CD4-positive, alpha-beta T cell treated with Interleukin-10 for 1 hour (primary cell): ENCODE measurements at places on chromosomes 6 and 20.

DNA sequence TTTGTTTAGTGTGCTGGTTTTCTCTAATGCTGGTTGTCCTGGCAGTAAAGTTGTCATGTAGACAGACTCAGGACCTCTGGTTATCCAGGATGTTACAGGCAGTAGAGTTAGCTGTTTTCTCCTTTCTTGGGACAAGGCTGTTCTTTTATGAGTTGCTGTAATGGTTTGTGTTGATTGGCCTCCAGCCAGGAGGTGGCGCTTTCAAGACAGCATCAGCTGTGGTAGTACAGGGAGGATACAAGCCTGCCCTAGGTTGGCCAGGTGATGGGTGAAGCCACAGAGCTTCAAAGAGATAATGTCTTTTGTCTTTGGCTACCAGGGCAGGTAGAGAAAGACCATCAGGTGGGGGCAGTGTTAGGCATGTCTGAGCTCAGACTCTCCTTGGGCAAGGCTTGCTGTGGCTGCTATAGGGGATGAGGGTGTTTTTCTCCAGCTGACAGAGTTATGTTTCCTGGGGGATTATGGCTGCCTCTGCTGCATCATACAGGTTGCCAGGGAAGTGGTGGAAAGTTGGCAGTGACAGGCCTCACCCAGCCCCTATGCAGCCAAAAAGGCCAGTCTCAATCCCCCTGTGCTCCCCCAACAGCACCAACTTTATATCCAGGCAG, 127.2 kb upstream of the TAB2 start:
- peak; percentile 56 for DNase-seq

DNA sequence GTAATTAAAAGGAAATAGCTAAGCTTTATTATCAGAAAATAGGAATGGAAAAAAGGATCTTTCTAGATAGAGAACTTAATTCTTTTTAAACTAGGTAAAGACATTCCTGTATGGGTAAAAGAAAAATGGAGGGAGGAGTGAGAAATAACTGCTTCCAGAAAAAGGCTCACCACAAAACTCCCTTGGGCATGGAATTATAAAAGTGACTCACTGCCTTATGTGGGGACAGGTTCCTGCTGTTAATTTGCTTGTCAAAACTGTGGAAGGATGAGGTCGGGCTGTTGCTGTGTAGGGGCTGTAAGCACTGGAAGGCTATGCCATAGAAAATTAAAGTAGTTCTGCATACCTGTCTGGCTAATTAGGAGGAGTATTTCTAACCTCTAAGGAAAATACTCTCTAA, 158.7 kb downstream of the UBE3D start:
- DNase-seq: no peak

GRCh38 chr6:157113389-157113788, 209.9 kb downstream of the TMEM242 start:
- no peak for DNase-seq

- DNase-seq: no peak
Measured at GRCh38 chr6:74654296-74654695, 551.6 kb downstream of the COL12A1 start.

DNA sequence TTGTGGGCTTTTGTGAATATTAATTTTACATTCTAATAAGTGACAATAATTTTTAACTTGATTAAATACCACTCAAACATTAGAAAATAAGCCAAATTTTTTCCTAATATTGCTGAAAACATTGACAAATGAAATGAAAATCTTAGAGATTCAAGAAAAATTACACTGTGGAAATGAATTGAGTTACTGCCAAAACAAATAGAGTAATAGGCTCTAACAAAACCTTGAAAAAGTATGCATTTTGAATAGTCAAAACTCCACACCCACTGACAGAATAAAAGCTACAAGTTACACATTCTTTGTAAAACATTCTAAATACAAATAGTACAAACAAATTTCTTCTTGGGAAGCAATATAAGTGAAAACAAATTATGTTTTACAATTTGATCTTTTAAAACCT, 5.9 kb downstream of the TBX18 start:
- DNase-seq: no peak

GRCh38 chr20:53939572-53940359, 130.6 kb downstream of the BCAS1 start:
- DNase-seq: peak; percentile 75

- DNase-seq: no peak
Measured at GRCh38 chr6:42148058-42148457, 5.6 kb upstream of the C6orf132 start.

GRCh38 chr6:11766043-11766442, 12.6 kb downstream of the ADTRP start:
- DNase-seq: no peak

DNA sequence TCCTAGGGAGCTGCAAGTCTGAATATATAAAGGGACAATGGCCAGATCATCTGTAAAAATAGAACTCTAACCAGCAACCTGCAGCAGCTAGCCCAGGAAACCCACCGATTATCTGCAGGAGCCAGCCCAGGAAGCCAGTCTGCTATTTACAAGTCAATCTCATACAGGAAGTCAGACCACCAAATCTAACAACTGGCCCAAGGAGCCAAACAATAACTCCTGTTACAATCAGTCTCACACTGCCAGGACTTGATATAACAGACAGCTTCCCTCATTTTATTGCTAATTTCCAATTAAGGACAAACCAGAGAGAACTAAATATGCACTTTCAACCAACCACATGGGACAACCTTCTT, 14.4 kb upstream of the RIN2 start:
- DNase-seq: no peak

DNA sequence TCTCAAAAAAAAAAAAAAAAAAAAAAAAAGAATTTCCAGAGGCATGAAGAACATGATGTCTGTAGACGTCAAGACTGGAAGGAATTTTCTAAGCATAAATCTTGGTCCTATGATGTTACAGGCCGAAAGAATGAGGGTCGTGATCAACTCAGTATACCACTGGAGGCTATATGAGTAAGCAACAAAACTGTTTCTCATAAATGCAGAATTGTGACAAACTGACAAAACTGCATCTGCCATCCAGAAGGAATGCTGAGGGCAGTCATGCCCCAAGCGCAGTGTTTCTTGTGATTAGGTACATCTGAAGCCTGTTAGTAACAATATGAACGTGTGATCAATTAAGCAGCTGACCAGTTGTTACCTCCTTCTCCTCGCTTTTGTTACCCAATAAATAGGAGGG, 43.5 kb upstream of the ADGRG6 start:
- DNase-seq: no peak

DNA sequence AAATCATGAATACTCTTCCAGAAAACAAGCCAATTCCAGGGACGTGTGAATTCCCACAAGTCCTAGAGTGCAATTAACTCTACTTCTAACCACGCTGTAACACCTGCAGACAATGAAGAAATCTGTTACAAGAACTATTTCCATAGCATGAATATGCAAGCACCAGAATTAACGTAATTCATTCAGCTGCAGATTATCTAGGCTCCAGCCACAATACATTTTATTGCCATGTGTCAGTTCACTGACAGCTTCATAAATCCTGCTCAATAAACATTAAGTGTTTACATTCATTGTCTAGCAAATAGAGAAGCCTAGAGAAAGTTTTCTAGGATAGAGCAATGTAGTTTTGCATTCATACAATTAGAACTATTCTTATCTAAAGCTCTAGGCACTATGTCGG, 1348.5 kb downstream of the GRIK2 start:
- no peak for DNase-seq

GRCh38 chr6:149052350-149053106, 265.0 kb upstream of the TAB2 start:
- no peak for DNase-seq

DNA sequence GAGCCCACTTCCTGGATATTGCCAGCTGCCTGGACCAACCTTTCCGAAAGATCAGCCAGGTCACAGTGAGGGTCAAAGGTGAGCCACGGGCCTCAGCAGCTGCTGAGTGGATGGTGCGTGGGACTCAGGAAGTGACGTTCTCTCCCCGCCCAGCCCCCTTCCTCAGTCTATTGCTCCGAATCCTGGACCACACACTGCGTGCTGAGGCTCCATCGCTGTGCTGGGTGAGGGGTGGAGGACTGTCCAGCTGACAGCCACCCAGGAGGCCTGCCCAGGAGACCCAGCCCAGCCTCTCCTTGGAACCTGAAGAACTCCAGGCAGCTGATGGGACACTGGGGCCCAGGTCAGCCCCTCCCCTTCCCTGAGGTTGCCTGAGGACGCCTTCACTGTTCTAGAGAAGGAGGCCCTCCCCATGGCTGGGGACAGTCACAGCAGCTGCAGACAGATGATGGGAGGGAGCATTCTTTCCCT, 94.4 kb upstream of the CD93 start:
- no peak for DNase-seq

- DNase-seq: no peak
Measured at GRCh38 chr6:434051-434705, 42.6 kb downstream of the IRF4 start.

DNA sequence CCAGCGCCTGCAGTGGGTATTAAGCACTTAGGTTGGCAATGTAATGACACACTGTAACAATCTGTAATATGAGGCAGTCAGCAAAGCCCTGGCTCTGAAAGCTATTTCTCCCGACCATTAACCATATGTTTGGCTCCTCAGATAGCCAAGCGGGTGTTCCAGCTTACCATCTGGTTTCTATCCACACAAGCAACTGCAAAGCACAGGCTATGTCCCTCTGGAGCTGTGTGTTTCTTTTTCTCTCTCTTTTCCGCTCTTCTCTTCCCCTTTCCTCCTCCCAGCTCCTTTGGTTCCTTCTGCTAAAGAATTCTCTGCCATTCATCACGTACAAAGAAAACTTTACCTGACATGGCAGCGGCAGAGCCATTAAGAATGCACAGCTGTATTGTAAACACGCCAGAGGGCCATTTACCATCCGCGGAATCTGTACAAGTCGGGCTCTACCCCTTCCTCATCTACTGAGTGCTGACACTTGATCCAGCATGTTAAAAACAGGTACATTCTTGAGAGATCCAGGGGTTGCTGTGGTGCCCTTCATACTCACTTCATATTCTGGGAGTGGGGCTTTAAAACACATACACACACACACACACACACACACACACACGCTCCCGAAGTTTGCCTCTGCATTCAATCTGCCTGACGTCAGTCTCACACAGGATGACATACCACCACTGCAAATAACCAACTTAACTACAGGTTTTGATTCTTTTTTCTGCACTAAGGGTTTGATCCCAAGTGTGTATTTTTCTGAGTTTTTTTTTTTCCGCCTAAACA, 77.2 kb downstream of the BACH2 start:
- no peak for DNase-seq

GRCh38 chr6:13614126-13614925, 809 bp upstream of the NOL7 start:
- DNase-seq: no peak

DNA sequence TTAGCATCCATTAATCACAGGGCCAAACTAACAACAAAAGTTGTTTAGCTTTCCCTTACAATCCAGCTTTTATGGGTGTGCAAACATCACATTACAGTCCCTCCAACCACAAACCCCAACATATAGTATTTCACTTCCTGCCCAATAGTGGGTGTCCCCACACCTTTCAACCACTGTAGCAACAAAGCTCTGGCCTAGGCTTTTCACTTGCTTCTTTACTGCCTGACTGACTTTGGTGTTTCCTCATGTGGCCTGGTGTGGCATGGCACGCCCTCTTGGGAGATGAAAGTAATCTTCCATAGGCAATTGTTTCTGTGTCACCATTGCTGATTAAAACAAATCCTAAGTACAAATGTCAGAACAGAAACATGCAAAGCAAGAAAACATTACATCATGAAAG, 46.3 kb downstream of the MCM8 start:
- peak; percentile 70 for DNase-seq

GRCh38 chr20:1872459-1873097, 22.6 kb upstream of the SIRPA start:
- DNase-seq: no peak

DNA sequence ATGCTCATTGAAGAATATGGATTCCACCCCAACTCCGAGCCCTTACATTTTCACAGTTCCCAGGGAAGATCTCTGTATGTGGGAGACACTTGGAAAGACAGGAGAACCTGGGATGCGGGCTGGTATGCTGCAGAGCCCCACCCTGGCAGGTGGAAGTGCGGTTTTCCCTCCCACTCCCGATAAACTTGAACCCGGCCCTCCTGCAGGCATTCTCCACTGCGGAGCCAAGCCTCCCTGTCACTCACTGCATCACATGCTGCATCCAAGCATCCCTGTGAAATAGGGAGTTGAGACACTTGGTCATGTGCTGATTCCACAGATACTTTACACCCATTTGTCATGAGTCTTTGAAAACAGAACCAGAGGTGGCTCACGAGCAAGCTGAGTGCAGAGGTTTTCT, 35.4 kb downstream of the TMEM242 start:
- no peak for DNase-seq

DNA sequence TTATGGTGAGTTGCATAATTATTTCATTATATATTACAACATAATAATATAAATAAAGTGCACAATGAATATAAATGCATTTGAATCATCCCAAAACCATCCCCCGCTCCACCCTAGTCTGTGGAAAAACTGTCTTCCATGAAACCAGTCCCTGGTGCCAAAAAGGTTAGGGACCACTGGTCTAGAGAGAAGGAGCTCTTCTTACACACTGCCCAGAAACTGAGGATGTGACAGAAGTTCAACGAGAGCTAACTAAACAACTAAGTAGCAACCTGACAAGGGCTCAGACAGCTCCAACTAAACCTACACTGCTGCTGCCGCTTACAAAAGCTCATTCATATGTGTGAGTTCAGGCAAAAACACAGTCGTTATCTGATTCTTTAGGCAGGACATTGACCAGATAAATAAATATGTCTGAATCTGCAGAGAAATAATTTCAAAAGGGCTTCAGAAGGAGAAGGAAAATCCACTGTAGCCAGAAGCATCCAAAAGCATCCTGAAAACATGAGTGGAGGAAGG, 125.9 kb downstream of the ATXN1 start:
- no peak for DNase-seq

GRCh38 chr6:131574133-131574532, 1.1 kb downstream of the ARG1 start:
- no peak for DNase-seq

- DNase-seq: no peak
Measured at GRCh38 chr20:35887393-35888064, 66.8 kb downstream of the SCAND1 start.

GRCh38 chr20:36175016-36175415, 20.5 kb downstream of the EPB41L1 start:
- no peak for DNase-seq

GRCh38 chr6:148501178-148501590, 158.5 kb downstream of the SASH1 start:
- DNase-seq: no peak

GRCh38 chr20:22690616-22691179, 106.3 kb upstream of the FOXA2 start:
- DNase-seq: no peak

- no peak for DNase-seq
Measured at GRCh38 chr20:47557218-47557617, 55.5 kb downstream of the NCOA3 start.
